ENCODE measurements at places on chromosomes 1 and 21.

- no peak for DNase-seq
Observed at GRCh38 chr1:109502364-109502851, 7.1 kb downstream of the AMIGO1 start.

- no peak for DNase-seq
Observed at GRCh38 chr21:42039911-42040351, 29.8 kb upstream of the ZBTB21 start.

DNA sequence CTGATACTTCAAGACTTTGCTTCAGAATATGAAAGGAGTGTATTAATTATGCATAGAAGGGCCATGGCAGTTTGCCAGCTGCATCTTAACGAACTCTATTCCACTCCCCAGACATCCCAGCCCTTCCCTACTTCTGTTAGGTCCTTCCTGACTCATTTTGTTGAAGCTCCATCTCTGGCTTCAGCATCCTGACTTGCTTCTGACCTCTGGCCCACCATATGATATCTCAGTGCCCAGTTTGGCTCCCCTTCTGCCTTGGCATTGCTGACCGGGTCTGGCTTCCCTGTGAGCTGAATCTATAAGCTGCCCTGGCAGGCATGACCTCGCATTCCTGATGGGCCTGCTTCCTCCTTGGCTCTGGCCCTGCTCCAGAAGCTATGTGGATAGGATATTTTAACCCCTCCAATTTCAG lies 27.6 kb upstream of the ARHGAP29 start:
- DNase-seq, result no peak

- no peak for DNase-seq
Observed at GRCh38 chr1:200837931-200838571, 34.7 kb upstream of the GPR25 start.

DNA sequence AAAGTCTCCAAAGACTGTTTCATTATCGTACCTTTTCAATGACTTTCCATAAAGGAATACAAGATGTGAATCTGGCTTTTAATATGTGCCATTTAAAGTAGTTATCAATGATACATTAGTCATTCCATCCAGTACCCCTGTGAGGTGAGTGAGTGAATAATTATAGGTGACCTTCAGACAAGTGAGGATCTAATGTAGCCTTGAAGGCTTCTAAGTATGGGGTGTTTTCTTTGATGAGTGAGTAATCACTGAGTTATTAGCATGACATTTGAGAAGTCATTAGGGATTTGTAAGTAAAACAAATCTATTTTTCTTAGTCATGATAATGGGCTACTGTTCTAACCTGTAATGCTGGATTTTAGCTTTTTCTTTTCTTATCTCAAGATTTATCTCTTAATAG lies 831.4 kb downstream of the ADGRL2 start:
- DNase-seq, result no peak

GRCh38 chr21:33974513-33975468 lies 59.2 kb upstream of the ATP5PO start:
- no peak for DNase-seq

DNA sequence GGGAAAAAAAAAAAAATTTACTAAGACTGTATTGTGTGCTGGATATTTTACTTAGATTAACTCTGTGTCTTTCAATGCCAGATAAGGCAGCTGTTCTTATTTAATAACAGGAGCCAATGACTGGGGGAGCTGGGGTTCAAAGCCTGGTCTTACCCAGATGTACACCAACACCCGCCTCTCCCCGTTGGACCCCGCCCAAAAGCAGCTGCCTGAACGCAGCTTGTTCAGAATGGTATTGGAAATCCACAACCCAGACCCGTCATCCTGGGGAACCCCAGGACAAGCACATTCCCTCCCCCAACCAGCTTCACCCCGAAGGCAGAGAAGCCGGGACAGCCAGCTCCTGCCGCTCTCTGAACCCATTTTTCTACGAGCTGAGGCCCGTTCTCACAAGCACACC lies 113.6 kb upstream of the TMPRSS2 start:
- DNase-seq, result no peak

DNA sequence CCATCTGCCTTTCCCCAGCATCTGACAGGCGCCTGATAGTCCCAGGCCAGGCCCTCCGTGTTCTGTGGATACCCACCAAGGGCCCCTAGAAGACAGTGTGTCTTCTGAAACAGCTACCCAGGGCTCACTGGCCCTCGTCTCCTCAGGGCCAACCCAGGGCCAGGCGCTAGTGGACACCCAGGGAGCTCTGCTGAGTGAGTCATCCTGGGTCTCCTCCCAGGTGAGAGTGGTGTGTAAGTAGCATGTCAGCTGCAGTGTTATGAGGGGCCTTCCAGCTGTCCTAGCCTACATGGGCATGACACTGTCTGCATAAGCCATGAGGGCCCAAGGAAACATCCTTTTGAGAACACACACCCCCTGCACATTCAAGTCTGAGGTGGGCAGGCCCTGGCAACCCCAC lies 36.7 kb downstream of the CHD5 start:
- no peak for DNase-seq

DNA sequence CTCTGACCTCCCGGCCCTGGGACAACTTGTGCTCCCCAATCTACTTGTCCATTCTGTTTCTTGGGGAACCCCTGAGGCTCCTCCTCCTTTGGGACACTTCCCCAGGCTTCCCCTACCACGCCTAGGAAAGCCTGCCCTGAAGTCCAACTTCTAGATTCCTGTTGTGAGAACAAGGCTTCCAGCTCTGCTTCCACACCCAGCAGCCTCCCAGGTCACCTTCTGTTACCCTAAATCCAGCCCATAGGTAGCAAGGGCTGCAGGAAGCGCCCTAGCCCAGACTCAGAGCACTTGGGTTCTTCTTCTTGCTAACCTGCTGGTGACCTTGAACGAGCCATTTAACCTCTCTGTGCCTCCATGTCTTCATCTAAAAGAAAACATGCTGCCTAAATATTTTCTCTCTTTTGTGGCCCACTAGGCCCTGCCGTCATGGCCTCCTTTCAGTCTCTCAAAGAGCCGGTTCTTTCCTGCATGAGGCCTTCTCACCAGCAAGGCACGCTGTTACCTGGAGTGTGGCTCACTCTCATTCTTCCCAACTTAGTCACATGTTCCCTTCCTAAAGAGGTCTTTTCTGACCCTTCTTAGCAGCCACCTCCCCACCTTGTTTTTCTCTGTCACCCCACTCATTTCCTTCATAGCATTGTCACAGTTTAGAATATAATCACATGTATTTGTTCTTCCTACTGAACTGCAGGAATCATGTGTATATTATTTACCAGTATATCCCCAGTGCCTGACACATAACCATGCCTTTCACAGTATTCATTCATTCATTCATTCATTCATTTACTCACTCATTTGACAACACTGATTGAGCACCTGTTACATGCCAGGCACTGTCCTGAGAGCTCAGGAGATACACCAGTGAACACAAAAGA lies 1.4 kb downstream of the CAPN2 start:
- DNase-seq, result no peak

- DNase-seq, result no peak
Observed at GRCh38 chr21:25560271-25560685, 47.0 kb downstream of the MRPL39 start.

DNA sequence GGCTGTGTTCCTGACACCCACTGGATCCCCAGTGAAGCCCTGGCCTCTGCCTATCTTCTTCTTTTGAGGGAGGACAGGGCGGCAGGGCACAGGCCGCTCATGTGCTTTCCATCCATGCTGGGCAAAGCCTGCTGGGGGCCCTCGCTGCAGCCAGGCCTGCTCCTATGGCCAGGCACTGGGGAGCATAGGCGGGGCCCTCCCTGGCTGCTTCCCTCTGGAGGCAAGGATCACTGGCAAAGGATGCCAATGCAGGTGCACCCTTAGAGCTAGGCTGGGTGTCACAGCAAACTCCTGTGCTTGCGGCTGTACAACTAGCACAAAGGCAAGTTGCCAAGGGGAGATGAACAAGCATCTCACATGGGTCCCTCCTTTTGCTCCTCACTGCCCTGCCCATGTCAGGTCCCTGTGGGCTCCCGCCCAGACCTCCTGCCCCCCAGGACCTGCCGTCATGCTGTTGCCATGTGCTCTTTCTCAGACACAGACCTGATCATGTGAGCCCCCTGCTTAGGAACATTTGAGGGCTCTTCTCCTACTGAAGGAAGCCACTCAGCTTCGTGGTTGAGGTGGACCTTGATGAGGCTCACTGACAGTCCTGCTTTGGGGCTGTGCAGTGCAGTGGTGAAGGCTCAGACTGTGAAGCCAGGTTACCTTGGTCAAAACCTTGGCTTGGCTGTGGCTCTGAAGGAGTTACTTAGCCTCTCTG lies 393.6 kb downstream of the PTPRU start:
- no peak for DNase-seq

DNA sequence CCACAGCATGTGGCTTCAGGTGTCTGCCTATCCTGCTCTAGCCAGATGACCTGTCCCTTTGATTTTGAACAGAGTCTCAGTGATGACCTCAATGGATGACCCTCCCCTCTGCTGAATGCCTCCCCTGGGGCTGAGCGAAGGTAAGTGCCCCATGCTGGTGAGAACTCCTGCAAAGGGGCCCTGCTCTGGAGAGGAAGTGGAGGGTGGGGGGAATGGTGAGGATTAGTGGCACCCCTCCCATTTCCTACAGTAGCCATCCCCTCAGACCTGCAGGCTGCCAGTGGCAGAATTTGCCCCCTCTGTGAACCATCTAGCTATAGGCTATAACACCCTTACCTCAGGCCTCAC lies 3.7 kb upstream of the PMVK start:
- DNase-seq, result no peak

DNA sequence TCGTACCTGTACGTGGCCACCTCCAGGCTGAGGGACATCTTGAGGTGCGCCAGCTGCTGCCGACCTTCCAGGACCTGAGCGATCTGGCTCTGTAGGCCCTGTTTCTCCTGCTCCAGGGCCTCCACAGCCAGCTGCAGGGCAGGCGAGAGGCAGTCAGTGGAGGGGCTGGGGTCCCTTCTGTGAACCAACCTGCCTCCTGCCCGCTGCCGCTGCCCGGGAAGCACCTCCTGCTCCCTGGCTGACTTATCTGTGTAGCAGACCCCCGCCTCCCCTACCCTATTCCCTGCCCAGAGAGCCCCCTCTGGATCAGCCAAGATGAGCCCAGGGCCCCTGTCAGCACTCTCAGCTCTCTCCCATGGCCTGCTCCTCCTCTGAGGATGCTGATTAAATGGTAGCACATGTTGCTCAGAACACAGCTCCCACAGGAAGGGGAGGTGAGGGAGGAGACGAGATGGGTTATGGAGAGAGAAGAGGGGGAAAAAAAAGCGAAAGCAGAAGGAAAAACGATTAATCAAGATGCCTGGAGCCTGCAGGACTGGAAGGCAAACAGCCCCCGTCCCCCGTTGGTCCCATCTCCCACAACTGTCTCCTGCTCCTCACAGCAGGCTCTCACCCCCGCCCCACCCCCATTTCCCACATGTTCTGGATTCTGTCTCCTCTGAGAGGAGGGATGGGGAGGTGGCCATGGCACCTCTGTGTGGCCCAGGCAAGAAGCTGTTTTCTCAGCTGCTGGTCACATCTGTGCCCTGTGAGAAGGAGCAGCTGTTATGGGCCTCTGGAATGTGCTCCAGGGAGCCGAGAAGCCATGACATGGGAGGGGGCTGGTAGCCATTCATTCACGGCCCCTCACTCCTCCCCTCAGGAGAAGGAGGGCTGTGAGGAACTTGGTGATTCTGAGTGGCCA lies 1.7 kb downstream of the NES start:
- DNase-seq, result no peak
